ENCODE measurements at places on chromosomes 12 and 14. TPM values are rescaled to one million over a fixed set of nuclear protein-coding genes. Genes with fewer than 3 reads are reported as not detected.

The TAS2R20 gene
- 7.4 TPM for total RNA-seq

The SLC39A5 gene
- total RNA-seq = 0.25 TPM

The FOXN4 gene
- 0.25 TPM for total RNA-seq

The C12orf57 gene
- total RNA-seq = 276 TPM

The C12orf42 gene
- total RNA-seq = 0.74 TPM

The DHH gene
- total RNA-seq = under 0.01 TPM

The KCNJ8 gene
- 4.2 TPM for total RNA-seq

The RNASE7 gene
- not detected for total RNA-seq

The FOXG1 gene
- total RNA-seq = 54.8 TPM

The OR4E2 gene
- total RNA-seq = not detected

The NYNRIN gene
- 14.5 TPM for total RNA-seq

The ERBB3 gene
- total RNA-seq = 6.4 TPM

The SLCO1C1 gene
- total RNA-seq = 31.5 TPM

The GLT8D2 gene
- 9.6 TPM for total RNA-seq

Data from temporal lobe (tissue), 4 donors.